ENCODE measurements at places on chromosomes 12 and 14. TPM values are rescaled to one million over a fixed set of nuclear protein-coding genes. Genes with fewer than 3 reads are reported as not detected.

Gene CLEC2A
- total RNA-seq: not detected

Gene NGDN
- 25.9 TPM for total RNA-seq

Gene WNT1
- not detected for total RNA-seq

Gene NANOG
- total RNA-seq: 0.13 TPM

DNA sequence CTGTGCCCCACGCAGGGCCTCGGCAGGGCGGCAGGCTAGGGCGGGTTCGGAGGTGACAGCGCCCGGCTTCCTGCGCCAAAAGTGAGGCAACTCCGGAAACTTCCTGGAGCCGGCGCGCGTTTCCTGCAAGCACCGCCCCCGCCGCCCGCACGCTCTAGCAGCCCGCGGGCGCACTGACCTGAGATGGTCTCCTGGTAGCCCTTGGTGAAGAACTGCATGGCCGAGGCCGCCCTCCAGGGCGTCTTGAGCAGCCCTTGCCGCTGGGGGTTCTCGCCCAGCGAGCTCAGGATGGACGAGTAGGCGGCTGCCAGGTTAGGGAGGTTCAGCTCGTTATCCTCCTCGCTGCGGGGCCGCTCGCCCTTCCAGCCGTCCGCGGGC, 494 bp downstream of the GCH1 start:
- H3K36me3 ChIP-seq: no peaks in the 10 kb centered on the region
- H3K4me3 ChIP-seq: peak overlapping the region; percentile 82
- H3K27me3 ChIP-seq: no peaks in the 10 kb centered on the region
- H3K4me1 ChIP-seq: peaks cover 18% of the 10 kb centered on the region

DNA sequence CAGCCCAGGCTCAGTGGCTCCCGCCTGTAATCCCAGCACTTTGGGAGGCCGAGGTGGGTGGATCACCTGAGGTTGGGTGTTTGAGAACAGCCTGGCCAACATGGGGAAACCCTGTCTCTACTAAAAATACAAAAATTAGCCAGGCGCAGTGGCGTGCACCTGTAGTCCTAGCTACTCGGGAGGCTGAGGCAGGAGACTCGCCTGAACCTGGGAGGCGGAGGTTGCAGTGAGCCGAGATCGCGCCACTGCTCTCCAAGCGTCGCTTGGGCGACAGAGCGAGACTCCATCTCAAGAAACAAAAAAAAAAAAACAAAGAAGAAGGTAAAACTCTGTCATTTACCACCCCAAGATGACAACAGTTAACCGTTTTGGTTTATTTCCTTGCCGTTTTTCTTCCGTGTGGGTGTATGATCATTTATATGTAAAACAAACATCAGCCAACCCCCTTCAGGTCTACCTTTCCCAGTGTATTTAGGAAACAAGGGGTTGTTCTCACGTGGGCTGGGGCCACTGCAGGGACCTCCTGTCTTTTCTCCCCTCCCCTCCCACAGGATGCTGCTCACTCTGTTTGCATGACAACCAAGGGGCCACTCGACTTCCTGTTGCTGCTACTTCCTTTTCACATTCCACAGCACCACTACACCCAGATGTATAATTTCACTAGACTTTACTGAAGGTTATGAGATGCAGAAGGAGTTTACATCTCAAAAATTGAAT, 13.6 kb downstream of the TTC9 start:
- no peaks in the 10 kb centered on the region for H3K36me3 ChIP-seq
- peaks cover 59% of the 10 kb centered on the region for H3K27me3 ChIP-seq
- no peak overlapping the region for H3K4me3 ChIP-seq
- H3K27ac ChIP-seq: no peak overlapping the region
- H3K4me1 ChIP-seq: no peaks in the 10 kb centered on the region

- H3K36me3 ChIP-seq: no peaks in the 10 kb centered on the region
- no peaks in the 10 kb centered on the region for H3K27me3 ChIP-seq
- DNase-seq: no peak
- H3K4me3 ChIP-seq: no peak overlapping the region
- no peak overlapping the region for H3K27ac ChIP-seq
- H3K4me1 ChIP-seq: no peaks in the 10 kb centered on the region
These were observed 414.1 kb downstream of the MDGA2 start for GRCh38 chr14:47261350-47261749.

DNA sequence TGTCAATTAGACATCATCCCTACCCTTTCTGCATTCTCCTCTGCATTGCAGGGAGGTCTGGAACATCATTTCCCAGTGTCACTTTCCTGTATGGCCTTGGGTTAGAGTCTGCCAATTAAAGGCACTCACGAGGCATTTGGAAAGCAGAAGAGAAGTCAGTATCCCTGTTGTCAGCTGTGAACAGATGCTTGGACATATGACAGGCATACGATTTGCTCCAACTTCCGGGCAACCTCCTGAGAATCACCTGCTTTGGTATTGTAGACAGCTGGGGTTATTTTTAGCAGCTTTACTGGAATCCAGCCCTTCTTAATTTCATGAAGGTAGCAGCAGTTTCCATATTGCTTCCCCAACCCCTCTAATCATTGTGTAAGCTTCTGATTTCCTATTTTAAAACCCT, 88.7 kb upstream of the DHRS4 start:
- H3K4me3 ChIP-seq: no peak overlapping the region
- H3K27me3 ChIP-seq: 0 out of 2 replicates have a peak, but pooled peaks cover 3% of the 10 kb centered on the region
- DNase-seq: no peak

DNA sequence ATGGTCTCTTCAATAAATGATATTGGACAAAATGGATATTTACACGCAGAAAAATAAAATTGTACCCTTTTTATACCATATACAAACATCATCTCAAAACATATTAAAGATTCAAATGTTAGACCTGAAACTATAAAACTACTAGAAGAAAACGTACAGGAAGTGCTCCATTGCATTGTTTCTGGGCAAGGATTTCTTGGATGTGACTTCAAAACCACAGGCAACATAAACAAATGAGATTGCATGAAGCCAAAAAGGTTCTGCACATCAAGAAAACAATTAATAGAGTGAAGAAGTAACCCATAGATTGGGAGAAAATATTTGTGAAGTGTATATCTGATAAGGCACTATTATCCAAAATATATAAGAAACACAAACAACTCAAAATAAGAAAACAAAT, 812.4 kb downstream of the NRXN3 start:
- H3K27me3 ChIP-seq: no peaks in the 10 kb centered on the region
- DNase-seq: no peak
- H3K36me3 ChIP-seq: no peaks in the 10 kb centered on the region
- H3K4me1 ChIP-seq: peaks cover 16% of the 10 kb centered on the region
- no peak overlapping the region for H3K27ac ChIP-seq
